ENCODE measurements at places on chromosomes 6 and 20.

- no peak for DNase-seq
Measured at GRCh38 chr20:44720621-44720996, 5.4 kb downstream of the CCN5 start.

DNA sequence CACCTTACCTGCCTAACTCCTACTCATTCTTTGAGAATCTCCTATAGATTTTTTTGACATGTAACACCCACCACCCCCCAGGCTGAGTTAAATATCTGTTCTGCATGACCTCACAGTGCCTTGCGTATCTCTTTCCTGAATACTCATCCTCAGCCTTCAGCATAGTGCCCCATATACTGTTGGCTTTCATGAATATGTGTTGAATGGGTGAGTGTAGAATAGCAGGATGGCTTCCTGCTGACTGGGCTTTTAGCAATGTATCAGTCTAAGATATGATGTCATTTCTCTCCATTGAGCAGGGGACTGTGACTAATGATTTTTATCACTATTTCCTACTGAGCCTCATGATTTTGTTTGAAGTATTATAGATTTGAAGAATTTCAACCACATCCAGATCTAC, 361.6 kb upstream of the MARCKS start:
- no peak for DNase-seq

DNA sequence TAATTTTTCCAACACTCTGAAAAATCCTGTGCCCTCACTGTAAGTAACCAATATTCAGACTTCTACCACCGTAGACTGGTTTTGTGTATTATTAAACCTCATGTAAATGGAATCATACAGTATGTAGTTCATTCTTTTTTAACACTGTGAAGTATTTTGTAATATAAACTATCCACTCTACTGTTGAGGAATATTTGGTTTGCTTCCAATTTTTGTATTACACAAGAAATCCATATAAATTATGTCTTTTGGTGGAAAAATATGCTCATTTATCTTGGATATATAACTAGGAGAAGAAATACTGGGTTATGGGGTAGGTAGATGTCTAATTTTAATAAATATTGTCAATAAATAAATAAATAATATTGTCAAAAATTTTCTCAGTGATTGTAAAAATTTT, 116.8 kb downstream of the CHD6 start:
- DNase-seq: no peak

- no peak for DNase-seq
Measured at GRCh38 chr6:31086788-31087440, 25.5 kb downstream of the C6orf15 start.

- DNase-seq: no peak
Measured at GRCh38 chr20:53488775-53489272, 104.8 kb downstream of the ZNF217 start.

GRCh38 chr6:144696610-144697368, 411.7 kb downstream of the UTRN start:
- DNase-seq: no peak

DNA sequence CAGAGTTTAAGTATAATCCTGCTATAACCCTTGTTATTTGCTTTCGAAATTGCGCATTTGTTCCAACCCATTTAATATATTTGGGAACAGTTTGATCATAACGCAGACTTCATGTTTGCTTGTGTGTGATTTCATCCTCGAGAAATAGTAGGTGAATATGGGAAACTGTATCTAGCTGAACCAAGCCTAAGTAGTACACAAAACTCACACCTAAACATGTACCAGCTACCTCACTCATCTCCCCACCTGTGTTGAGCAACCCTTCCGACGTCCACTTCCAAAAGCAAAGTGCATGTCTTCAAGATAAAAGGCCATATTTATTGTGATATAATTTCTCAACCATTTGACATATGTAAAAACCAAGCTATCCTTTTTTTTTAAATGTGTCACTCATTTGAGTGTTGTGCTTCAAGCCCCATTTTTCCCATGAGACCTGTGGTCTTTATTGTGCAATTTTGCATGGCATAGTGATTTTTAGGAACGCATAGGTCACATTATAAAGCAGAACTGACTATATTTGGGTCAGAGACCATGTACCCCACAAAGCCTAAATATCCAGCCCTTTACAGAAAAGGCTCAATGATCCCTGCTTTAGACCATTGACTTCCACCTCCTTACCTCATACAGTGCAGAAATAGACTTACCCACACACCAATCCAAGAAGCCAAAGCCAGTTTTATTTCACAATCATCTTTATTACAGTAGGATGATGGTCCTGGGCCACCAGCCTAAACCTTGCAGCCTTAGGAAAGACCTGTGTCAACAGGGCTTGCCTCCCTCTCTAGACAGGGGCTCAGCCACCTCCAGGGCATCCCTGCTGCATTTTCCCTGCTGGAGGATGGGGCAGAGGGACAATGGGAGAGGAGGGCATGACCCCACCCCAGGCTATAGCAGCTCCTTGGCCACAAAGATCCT, 7.1 kb downstream of the CCND3 start:
- DNase-seq: no peak

DNA sequence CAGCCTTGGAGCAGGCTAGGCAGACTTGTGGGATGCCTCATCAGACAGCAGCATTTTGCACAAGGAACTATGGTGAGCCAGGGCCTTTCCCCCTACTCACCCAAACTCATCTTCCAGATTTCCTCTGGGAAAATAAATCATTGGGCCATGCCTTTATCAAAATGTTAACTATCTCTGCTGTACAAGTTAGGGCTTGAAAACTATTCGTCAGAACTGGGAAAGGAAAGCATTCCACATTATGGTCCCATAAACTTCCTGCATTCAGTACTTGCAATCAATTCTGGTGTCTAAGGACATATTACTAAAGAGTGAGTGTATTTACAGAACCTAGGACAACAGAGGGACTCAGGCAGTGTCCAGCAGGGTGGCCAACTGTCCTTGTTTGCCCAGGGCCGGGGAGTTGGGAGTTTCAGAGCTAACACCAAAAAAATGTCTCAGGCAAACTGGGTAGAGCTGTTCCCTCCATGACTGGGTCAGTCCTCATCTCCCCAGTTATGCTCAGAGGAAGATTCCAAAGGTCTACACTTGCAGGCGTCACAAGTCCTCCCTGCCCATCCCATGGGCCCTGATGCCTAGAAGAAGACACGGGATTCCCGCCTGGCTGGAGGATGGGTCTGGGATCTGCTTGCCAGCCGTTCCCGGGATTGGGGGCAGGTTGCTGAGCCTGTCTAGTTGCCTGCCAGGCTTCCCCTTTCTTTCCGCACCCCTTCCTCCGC, 72.2 kb downstream of the SLC22A3 start:
- DNase-seq: no peak

GRCh38 chr20:43567477-43567876, 8.7 kb downstream of the SGK2 start:
- no peak for DNase-seq

GRCh38 chr6:131572686-131573415, at the start of gene ARG1:
ARG1 (plus strand) TSS chr6:131573226; CDS start chr6:131573283, 57 bp downstream.
- DNase-seq: no peak

DNA sequence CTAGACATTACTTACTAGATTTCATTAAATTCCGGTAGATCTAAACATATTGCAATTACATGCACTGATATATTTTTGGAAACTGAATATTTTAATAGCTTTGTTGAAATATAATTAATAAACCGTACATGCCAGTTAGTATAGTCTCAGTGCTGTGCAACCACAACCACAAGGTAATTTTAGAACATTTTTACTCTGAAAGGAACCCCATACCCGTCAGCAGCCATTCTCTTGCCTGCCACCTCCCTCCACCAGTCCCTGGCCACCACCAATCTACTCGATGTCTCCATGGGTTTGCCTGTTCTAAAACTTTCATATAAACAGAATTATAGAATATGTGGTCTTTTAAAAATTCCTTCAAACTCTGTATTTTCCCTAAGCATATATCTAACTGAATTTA, 293.9 kb downstream of the THBS2 start:
- no peak for DNase-seq

DNA sequence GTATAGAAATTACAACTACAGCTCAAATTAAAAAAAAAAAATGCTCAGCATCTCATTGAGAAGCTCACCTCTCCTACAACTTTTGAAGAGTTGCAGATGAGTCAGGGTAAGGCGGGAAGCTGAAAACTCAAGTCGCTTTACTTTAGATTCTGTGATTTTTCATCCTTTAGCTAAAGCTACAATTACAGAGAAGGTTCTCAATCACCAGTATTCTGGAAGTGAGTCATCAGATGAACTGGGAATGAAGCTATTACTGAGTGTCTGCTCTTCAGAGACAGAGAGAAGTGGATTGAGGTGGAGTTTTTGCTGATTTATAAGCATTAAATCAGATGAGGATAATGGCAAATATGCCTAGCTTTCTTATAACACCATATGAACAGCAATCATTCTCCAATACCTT, 91.9 kb downstream of the TFAP2A start:
- no peak for DNase-seq

- DNase-seq: no peak
Measured at GRCh38 chr6:101394936-101395335, 1.4 kb downstream of the GRIK2 start.

- no peak for DNase-seq
Measured at GRCh38 chr6:90406957-90407356, 110.3 kb upstream of the BACH2 start.

GRCh38 chr6:1667012-1667804, 57.5 kb downstream of the FOXC1 start:
- DNase-seq: no peak

- no peak for DNase-seq
Measured at GRCh38 chr6:157539900-157540752, 159.1 kb downstream of the ZDHHC14 start.

- no peak for DNase-seq
Measured at GRCh38 chr6:24779416-24780016, 4.8 kb downstream of the GMNN start.

GRCh38 chr20:38833154-38833856, 27.8 kb downstream of the PPP1R16B start:
- DNase-seq: no peak

DNA sequence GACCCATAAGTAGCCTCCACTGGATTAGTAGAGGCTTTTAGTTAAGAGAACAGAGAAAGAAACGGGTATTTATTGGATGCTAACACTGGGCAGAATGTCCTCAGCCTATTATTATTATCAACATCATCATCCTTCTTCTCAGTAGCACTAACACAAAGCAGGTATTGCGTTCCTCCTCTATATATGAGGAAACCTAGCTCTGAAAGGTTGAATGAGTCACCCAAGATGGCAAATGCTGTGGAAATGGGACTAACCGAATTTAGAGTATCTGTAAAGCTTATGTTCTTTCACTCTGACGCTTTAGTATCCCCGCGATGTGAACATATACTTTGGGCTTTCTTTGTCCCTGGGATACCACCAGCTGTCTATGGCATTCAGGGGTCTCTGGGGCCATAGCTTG, 77.0 kb downstream of the ADTRP start:
- no peak for DNase-seq

- DNase-seq: no peak
Measured at GRCh38 chr6:15672291-15672690, 9.5 kb upstream of the DTNBP1 start.

DNA sequence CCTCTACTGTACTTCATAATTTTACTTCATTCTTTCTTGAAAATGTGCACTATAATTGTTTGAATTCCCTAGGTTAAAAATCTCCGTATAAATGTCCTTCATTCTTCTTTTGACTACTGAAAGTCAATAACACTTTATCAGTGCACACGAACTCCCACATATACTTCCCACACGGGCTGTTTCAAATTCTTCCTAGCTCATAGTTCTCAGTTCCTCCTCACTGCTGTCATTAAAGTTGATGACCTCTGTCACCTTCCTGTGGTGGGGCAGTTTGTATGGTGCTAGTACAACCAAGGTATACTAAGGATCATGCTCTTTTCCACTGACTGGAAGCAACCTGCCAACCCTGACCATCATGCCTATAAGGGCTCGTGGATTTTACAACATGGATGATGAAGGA, 40.0 kb upstream of the CD2AP start:
- no peak for DNase-seq

DNA sequence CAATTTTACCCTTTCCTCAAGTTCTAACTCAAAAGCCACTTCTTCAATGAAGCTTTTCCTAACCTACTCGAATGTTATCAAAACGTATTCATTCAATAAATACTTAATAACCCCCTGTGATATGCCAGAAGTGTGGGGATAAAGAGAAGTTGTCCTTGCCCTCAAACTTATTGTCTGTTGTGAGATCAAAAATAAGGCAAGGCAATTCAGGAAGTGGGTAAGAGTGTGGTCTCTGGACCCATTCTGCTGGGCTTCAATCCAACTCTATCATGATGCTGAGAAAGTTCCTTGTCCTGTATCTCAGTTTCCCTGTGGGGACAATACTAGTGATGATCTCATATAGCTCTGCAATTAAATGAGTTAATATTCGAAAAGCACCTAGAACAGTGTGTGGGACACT, 92.8 kb downstream of the PRDM1 start:
- no peak for DNase-seq

- DNase-seq: no peak
Measured at GRCh38 chr6:103409475-103409874, 1450.2 kb downstream of the HACE1 start.

GRCh38 chr20:58695084-58695722, 2.6 kb downstream of the NPEPL1 start:
- DNase-seq: no peak

DNA sequence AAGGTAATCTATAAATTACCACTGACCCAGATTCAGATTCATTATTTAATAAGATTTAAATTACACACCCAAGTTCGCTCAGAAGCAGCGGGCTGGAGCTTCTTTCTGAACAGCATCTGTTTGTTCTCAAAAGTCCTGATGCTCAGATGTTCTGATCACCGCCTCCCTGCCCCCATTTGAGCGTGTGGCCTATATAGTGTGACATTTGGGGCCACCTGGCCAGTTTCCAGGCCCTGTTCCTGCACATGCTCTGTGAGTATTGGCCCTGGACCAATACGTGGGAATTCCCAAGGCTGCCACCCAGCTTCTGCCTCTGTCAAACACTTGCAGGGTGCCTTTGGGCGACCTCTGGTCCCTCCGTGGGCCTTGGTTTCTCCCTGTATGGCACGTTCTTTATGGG, 228.8 kb downstream of the TFAP2C start:
- no peak for DNase-seq

GRCh38 chr6:127481628-127482027, 22.4 kb upstream of the KIAA0408 start:
- DNase-seq: no peak

DNA sequence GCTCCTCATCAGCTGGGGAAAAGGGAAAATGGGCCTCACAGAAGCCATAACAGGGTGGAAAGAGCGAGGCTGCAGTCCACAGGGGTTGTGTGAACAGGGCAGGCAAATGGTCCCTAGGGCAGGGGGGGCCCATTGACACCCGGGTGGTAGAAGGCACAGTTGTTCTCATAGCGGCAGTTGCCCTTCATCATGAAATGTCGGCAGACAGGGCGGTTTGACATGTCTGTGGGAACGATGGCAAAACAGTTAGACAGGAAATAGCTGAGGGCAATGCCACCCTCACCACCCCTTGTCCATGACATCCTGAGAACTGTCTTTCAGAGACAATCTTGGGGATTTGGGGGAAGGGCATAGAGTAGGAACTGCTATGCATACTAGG, 15.6 kb downstream of the PPP1R10 start:
- no peak for DNase-seq

GRCh38 chr6:63197741-63198140, 13.5 kb upstream of the FKBP1C start:
- DNase-seq: no peak

- no peak for DNase-seq
Measured at GRCh38 chr6:87243812-87244211, 78.6 kb upstream of the SMIM8 start.

Measured in suprapubic skin (tissue), 4 donors.